H4 (cell line): ENCODE measurements at places on chromosomes 6 and 20. TPM values are rescaled to one million over a fixed set of nuclear protein-coding genes. Genes with fewer than 3 reads are reported as not detected.

The PNLDC1 gene
- not detected in 2 replicates for total RNA-seq

The UBE2C gene
- 194 and 288 TPM in 2 replicates for total RNA-seq

The NKX2-2 gene
- 0.56 and 1.2 TPM in 2 replicates for total RNA-seq

The CLDN20 gene
- total RNA-seq, result not detected in 2 replicates

The SLC22A16 gene
- total RNA-seq, result not detected in 2 replicates

The MROH8 gene
- 0.72 and 1.2 TPM in 2 replicates for total RNA-seq

The CD109 gene
- 16.8 and 22.9 TPM in 2 replicates for total RNA-seq

The ELOVL2 gene
- 0.58 and 0.85 TPM in 2 replicates for total RNA-seq

The OLIG3 gene
- not detected in 2 replicates for total RNA-seq

The PAK5 gene
- 0.21 and 0.39 TPM in 2 replicates for total RNA-seq

The OR2H1 gene
- not detected in 2 replicates for total RNA-seq

The PSMB9 gene
- total RNA-seq, result 120 and 150 TPM in 2 replicates

The MCHR2 gene
- total RNA-seq, result not detected in 2 replicates

The RIPOR3 gene
- total RNA-seq, result 0.14 and 0.58 TPM in 2 replicates

The OR2B6 gene
- total RNA-seq, result not detected in 2 replicates

The PNPLA1 gene
- total RNA-seq, result not detected in 2 replicates

The PBOV1 gene
- total RNA-seq, result not detected in 2 replicates

The SLC2A10 gene
- total RNA-seq, result 3.2 and 3.9 TPM in 2 replicates

The SMIM29 gene
- 46.4 and 61.4 TPM in 2 replicates for total RNA-seq

The CPXM1 gene
- not detected in 2 replicates for total RNA-seq

The C20orf144 gene
- not detected in 2 replicates for total RNA-seq

The MAP7 gene
- 1.0 and 1.3 TPM in 2 replicates for total RNA-seq

The SLC17A2 gene
- total RNA-seq, result not detected in 2 replicates

The ULBP2 gene
- 11.6 and 15.7 TPM in 2 replicates for total RNA-seq

The SCGN gene
- not detected in 2 replicates for total RNA-seq

The B3GAT2 gene
- total RNA-seq, result not detected in 2 replicates

The PACRG gene
- total RNA-seq, result not detected in 2 replicates

The SLC4A11 gene
- 0.93 TPM in 1 of 2 replicates, not detected in the other for total RNA-seq

The BTNL2 gene
- not detected in 2 replicates for total RNA-seq

The TCF15 gene
- total RNA-seq, result not detected in 2 replicates

The NKAPL gene
- not detected in 2 replicates for total RNA-seq

The TMEM217 gene
- 1.1 and 1.6 TPM in 2 replicates for total RNA-seq

The TBXT gene
- total RNA-seq, result not detected in 2 replicates

The EBF4 gene
- 4.1 and 4.8 TPM in 2 replicates for total RNA-seq

The TNNC2 gene
- total RNA-seq, result not detected in 2 replicates

The FITM2 gene
- 7.6 and 7.9 TPM in 2 replicates for total RNA-seq
